ENCODE measurements at places on chromosomes 3 and 15. TPM values are rescaled to one million over a fixed set of nuclear protein-coding genes. Genes with fewer than 3 reads are reported as not detected.

The B3GALNT1 gene
- total RNA-seq = 0.29 TPM

The KLHL40 gene
- not detected for total RNA-seq

The ADPRH gene
- total RNA-seq = 0.93 TPM

The NR1I2 gene
- 62.9 TPM for total RNA-seq

The SLC27A2 gene
- total RNA-seq = 14.8 TPM

DNA sequence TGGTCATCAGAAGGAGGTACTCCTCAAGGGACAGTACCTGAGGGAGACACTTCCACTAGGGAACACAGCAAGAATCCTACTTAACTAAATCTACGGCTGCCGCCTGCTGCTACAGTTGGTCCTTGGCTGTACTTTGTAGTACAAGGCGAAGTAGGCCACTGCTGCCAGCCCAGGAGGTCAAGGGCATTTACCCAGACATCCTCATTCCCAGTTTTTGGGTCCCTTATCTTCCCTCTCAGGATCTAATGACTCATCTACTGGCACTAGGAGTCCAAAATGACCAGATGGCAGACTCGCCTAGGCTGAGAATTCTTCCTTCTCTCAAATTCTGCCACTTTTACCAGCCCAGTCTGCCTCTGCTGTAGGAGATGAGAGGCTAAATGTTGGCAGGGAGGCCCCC is 27.1 kb upstream of the LAMP3 start:
- no peak for DNase-seq

DNA sequence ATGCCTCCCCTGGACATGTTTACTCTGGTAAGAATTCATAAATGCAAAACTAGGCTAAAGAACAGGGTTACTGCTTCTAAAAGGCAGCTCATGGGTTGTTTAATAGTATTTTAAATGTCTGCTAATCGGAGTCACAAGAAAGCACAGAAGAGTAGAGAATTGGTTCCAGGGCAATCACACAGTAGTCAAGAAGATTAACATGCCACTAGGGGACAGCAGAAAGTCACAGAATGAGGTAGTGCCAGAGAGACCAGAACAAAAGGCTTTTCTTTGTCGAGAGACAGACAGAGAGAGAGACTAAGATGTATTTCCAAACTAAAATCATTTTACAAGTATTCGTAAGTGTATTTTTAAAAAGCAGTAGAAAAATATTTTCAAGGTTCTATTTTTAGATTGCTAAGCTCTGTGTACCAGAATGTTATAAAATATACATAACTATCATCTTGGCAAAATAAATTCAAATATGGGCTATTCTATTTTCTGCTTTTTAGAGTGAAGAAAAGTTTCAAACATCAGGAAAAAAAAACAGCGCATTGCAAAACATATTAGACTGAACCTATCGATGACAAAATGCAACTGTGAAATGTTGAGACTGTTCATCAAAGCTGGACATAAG is 78.3 kb upstream of the CDIN1 start:
- no peak for DNase-seq

- no peak for DNase-seq
These were observed 34.8 kb downstream of the ATP13A5 start for GRCh38 chr3:193343726-193344222.

- DNase-seq = no peak
These were observed 49.0 kb upstream of the SLC4A7 start for GRCh38 chr3:27533261-27533607.

DNA sequence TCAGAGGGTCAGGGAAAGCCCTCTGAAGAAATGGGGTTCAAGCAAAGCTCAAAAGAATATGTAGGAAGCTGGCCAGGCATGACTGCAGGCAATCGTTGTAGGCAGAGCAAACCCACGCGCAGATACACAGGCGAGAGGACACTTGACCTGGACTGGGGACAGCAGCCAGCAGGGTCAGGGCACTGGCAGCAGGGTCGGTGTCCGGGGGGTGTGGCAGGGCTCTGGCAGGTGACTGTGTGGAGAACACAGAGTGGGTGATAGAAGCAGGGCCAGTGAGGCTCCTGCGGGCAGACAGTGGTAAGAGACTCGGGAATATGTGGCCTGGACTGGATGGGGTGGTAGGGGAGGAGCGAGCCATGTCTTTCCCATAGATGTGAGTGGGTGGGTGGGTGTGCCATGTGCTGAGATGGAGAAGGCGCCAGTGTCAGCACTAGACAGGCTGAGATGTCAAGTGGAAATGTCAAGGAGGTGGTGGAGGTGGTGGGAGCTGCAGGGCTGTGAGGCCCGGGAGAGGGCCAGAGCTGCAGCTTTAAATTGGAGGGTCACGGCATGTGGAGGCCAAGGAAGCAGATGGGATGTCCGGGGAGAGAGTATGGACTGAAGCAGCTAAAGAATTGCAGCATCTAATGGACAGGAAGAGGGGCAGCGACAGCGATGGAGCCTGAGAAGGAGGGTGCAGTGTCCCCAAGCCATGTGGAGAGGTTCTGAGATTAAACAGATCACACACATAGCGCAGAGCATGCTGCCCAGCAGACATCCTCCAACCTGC is 13.4 kb downstream of the TMEM43 start:
- no peak for DNase-seq
